ENCODE measurements at places on chromosomes 1 and 21. TPM values are rescaled to one million over a fixed set of nuclear protein-coding genes. Genes with fewer than 3 reads are reported as not detected.
A peak's percentile ranks its signal among the peaks of the same experiment; 100 is the strongest.

The SCAF4 gene
- total RNA-seq, result 62.8 TPM

- no peak overlapping the region for H3K27ac ChIP-seq
- no peaks in the 10 kb centered on the region for H3K27me3 ChIP-seq
- H3K4me1 ChIP-seq, result no peaks in the 10 kb centered on the region
- DNase-seq, result no peak
These were observed 13.4 kb downstream of the ALPL start for GRCh38 chr1:21522525-21523038.

GRCh38 chr1:151147132-151147503, 687 bp upstream of the SEMA6C start:
- DNase-seq, result no peak
- peak overlapping the region; percentile 8 for H3K27ac ChIP-seq
- peaks cover 10% of the 10 kb centered on the region for H3K4me1 ChIP-seq
- H3K4me3 ChIP-seq, result peak overlapping the region; percentile 79
- H3K36me3 ChIP-seq, result no peaks in the 10 kb centered on the region
- no peaks in the 10 kb centered on the region for H3K27me3 ChIP-seq

GRCh38 chr1:26043765-26044164, 2.2 kb downstream of the SLC30A2 start:
- H3K27me3 ChIP-seq, result peaks cover 37% of the 10 kb centered on the region
- H3K27ac ChIP-seq, result no peak overlapping the region
- H3K36me3 ChIP-seq, result no peaks in the 10 kb centered on the region
- H3K4me1 ChIP-seq, result peaks cover 2% of the 10 kb centered on the region
- no peak overlapping the region for H3K4me3 ChIP-seq
- DNase-seq, result no peak

DNA sequence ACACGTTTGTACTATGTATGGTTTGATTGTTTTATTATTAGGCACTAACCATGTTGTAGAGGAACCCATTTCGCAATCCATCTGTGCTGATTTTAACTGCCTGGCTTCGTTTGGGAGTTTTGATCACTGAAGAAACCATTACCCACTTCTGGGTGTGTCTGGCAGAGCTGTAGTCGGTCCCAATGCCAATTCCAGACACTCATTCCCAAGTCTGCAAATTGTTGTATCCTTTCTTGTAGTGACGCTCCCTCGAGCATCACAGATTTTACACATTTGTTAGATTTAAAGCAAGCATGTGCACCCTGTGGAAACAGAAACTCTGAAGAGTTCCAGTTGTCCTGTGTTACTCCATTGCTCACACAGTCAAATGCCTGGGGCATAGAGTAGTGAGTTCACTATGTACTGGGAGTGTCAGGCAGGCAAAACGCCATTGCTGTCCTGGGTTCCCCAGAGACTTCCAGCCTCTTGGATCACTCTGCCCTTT, 31.0 kb upstream of the EFCAB14 start:
- H3K27ac ChIP-seq, result no peak overlapping the region
- no peak overlapping the region for H3K4me3 ChIP-seq
- no peaks in the 10 kb centered on the region for H3K4me1 ChIP-seq
- no peaks in the 10 kb centered on the region for H3K36me3 ChIP-seq
- peaks cover 38% of the 10 kb centered on the region for H3K27me3 ChIP-seq
- DNase-seq, result no peak

- H3K4me3 ChIP-seq, result no peak overlapping the region
- H3K27me3 ChIP-seq, result no peaks in the 10 kb centered on the region
- H3K4me1 ChIP-seq, result peaks cover 76% of the 10 kb centered on the region
These were observed 36.4 kb downstream of the RCSD1 start for GRCh38 chr1:167666416-167666815.

DNA sequence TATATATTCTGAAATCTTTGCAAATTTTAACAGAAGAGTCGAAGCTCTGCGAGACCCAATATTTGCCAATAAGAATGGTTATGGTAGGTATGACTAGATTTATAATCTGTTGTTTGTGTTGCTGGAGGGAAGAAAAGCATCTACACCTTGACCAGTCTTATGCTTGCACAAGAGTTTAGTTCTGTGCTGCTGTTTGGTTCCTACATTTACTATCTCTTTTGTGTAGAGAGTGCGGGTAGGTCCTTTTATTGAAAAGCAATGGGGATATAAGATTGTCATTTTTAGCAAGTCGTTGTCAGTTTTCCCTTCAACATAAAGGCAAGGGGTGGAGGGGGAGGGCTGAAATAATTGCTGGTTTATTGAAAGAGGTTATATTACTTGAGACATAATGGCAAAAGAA, 396 bp downstream of the ELAVL4 start:
- H3K36me3 ChIP-seq, result no peaks in the 10 kb centered on the region
- no peak overlapping the region for H3K27ac ChIP-seq
- H3K4me1 ChIP-seq, result peaks cover 17% of the 10 kb centered on the region

- no peaks in the 10 kb centered on the region for H3K27me3 ChIP-seq
- DNase-seq, result no peak
- H3K4me1 ChIP-seq, result peaks cover 12% of the 10 kb centered on the region
- H3K27ac ChIP-seq, result no peak overlapping the region
- no peaks in the 10 kb centered on the region for H3K36me3 ChIP-seq
These were observed 103.0 kb downstream of the NR5A2 start for GRCh38 chr1:200130552-200130951.

DNA sequence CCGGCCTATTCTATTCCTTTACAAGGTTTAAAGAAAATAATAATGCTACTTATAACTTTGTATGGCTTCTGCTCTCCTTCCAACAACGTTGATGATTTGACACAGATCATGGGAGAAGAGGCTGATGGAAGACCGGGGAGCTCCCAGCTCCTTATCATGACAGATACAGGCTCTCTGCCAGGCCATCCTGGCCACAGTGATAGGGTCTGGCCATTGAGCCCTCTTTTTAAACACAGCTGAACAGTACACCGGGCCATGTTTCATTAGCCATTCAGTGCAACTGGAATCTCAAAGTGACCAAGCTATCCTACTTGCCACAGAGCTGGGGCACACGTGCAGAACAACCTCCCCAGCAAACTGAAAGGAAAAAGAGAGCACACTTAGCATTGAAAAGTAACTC, 34.9 kb downstream of the DNAJC11 start:
- no peak for DNase-seq
- H3K4me1 ChIP-seq, result no peaks in the 10 kb centered on the region
- peaks cover 27% of the 10 kb centered on the region for H3K36me3 ChIP-seq
- H3K4me3 ChIP-seq, result no peak overlapping the region
- no peaks in the 10 kb centered on the region for H3K27me3 ChIP-seq

DNA sequence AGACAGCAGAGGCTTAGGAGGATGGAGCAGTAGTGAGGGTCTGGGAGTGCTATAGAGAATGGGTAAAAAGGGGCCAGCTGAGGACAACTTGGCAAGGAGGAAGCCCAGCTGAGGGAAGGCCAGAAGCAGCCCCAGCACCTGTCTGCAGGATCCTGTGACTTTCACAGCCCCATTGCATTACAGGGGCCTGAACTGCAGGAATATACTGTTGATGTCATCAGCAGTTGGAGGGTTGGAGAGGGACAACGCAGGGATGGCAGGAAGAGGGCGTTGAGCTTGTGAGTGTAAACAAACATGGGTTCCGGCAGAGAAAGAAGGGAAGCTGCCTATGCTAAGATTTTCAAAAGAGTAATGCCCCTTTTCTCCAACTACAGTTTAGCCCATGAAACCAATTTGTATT, 628.5 kb downstream of the SMYD3 start:
- no peaks in the 10 kb centered on the region for H3K36me3 ChIP-seq
- H3K27me3 ChIP-seq, result no peaks in the 10 kb centered on the region
- H3K4me3 ChIP-seq, result no peak overlapping the region
- no peak overlapping the region for H3K27ac ChIP-seq
- no peaks in the 10 kb centered on the region for H3K4me1 ChIP-seq

DNA sequence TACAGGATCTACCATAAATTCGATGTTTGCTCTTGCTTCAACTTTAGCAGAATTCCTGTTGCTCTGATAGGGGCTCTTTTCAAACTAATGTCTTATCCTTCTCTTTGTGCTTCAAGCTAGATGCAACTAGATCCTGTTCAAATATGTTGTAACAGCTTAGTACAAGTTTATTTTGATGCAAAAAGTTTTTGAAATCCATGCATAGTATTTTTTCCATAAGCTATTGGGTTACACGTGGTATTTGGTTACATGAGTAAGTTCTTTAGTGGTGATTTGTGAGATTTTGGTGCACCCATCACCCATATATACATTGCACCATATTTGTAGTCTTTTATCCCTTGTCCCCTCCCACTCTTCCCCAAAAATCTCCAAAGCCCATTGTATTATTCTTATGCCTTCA, 907.7 kb downstream of the LTN1 start:
- H3K36me3 ChIP-seq, result no peaks in the 10 kb centered on the region
- H3K27me3 ChIP-seq, result no peaks in the 10 kb centered on the region
- no peak overlapping the region for H3K4me3 ChIP-seq
- H3K27ac ChIP-seq, result no peak overlapping the region

The NBPF3 gene
- total RNA-seq, result 9.9 TPM

- no peaks in the 10 kb centered on the region for H3K27me3 ChIP-seq
- H3K27ac ChIP-seq, result no peak overlapping the region
- peaks cover 2% of the 10 kb centered on the region for H3K4me1 ChIP-seq
These were observed 100.4 kb downstream of the ACBD6 start for GRCh38 chr1:180402001-180402400.

The IL22RA1 gene
- not detected for total RNA-seq

DNA sequence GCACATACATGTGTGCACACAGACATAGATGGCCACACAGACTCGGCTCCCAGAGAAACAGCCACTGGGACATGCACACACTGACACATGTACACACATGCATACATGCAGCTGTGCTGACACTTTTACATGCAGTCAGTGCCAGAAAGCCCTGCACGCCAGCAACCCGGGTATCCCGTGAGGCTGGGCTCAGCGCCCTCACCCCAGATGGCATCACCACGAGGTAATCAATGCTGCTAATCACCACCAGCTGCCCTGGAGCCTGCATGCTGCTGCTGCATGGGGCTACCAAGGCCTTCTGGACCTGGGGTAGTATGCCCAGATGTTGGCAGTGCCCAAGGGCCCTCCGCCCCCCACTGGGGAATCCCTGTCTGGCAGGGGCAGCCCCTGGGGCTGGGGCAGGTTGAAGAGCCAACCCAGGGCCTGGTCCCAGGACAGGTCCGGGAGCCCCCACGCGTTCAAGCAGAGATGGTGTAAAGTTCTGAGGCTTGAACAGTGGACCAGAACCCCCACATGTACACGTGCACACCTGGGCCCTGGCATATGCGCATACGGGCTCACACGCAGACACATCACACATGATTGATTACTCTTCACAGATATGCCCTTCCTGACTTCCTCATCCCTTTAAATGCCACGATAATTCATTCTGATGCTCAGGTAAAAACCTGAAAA, 2.7 kb upstream of the COL16A1 start:
- no peak overlapping the region for H3K4me3 ChIP-seq
- H3K36me3 ChIP-seq, result no peaks in the 10 kb centered on the region
- peaks cover 29% of the 10 kb centered on the region for H3K4me1 ChIP-seq
- no peak overlapping the region for H3K27ac ChIP-seq

DNA sequence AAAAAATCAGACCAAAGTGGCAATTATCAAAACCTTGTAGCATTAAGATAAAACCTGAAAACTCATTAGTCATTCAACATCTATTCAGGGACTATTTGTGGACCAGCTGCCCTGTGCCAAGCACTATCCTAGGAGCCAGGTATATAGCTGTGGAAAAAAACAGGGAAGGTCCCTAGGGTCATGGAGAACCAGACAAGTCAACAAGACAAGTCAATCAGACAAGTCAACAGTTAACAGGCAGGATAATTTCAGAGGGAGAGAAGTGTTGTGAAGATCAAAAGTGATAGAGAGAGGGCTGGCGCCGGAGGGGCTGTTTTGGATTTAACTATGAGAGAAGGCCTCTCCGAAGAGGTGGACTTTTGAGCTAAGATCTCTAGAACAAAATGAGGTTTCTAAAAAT, 3.3 kb upstream of the ATP1A4 start:
- no peak overlapping the region for H3K27ac ChIP-seq
- H3K27me3 ChIP-seq, result peaks cover 4% of the 10 kb centered on the region
- no peak overlapping the region for H3K4me3 ChIP-seq
- H3K36me3 ChIP-seq, result no peaks in the 10 kb centered on the region
- DNase-seq, result no peak

DNA sequence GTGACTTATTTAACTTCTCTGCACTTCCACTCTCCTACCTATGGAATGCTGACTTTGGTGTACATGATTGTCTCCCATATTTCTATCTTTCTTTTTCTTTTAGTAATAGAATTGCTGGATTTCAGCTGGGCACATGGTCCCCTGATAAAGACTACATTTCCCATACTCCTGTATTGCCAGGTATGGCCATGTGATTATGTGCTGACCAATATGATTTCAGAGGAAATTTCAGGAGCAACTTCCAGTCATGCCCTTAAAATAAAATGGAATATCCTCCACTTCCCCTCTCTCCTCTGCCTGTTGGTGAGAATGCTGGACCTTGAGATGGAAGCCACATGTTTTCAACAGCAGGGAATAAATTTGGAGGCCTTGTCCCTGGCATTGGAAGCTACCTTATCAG, 130.7 kb upstream of the IGSF21 start:
- no peak overlapping the region for H3K4me3 ChIP-seq
- no peak overlapping the region for H3K27ac ChIP-seq
- no peaks in the 10 kb centered on the region for H3K36me3 ChIP-seq
- no peak for DNase-seq
- H3K27me3 ChIP-seq, result peaks cover 19% of the 10 kb centered on the region

The OR2AJ1 gene
- not detected for total RNA-seq

DNA sequence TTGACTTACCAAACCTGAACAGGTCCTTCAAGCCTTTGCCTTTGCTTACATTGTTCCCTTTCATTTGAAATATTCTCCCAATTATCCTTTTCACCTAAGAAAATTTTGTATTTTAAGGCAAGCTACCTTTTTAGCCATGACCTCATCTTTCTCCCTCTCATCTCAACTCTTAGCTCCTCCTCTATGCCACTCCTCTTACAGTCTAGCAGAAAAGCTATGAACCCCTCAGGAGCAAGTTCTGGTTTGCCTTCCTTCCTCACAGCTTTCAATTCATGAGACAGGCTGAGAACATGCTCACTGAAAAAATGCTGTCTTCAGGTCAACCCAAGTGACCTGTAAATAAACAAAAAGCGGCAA, 8.3 kb upstream of the MUTYH start:
- peaks cover 17% of the 10 kb centered on the region for H3K36me3 ChIP-seq
- no peak overlapping the region for H3K27ac ChIP-seq
- H3K27me3 ChIP-seq, result no peaks in the 10 kb centered on the region
- peaks cover 4% of the 10 kb centered on the region for H3K4me1 ChIP-seq
- no peak for DNase-seq

DNA sequence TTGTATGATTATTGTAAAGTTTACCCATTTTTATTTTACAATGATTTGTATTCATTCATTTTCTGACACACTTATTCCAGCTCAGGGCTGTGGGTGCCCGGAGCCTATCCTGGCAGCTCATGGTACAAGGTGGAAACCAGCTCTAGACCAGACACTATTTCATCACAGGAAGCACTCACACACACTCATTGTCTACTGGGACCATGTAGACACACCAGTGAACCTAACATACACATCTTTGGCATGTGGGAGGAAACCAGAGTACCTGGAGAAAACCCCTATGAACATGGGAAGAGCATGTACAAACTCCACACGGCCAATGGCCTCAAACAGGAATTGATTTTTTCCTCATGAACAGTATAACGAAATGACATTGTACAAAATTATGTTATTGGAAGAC, 2.4 kb downstream of the DTL start:
- peaks cover 3% of the 10 kb centered on the region for H3K27me3 ChIP-seq
- DNase-seq, result peak; percentile 21

- no peak for DNase-seq
- no peaks in the 10 kb centered on the region for H3K27me3 ChIP-seq
- H3K4me1 ChIP-seq, result no peaks in the 10 kb centered on the region
- no peak overlapping the region for H3K4me3 ChIP-seq
- H3K27ac ChIP-seq, result no peak overlapping the region
- no peaks in the 10 kb centered on the region for H3K36me3 ChIP-seq
These were observed 321.5 kb upstream of the OLFM3 start for GRCh38 chr1:102318104-102318806.

The RAB7B gene
- total RNA-seq, result not detected

The SPATA45 gene
- not detected for total RNA-seq

The COL18A1 gene
- total RNA-seq, result 8.0 TPM
